ENCODE measurements at places on chromosomes 12 and 14.

- no peak for DNase-seq
Observed at GRCh38 chr14:39680777-39681176, 248.5 kb upstream of the FBXO33 start.

- DNase-seq: no peak
Observed at GRCh38 chr12:117144599-117144998, 45.4 kb upstream of the TESC start.

DNA sequence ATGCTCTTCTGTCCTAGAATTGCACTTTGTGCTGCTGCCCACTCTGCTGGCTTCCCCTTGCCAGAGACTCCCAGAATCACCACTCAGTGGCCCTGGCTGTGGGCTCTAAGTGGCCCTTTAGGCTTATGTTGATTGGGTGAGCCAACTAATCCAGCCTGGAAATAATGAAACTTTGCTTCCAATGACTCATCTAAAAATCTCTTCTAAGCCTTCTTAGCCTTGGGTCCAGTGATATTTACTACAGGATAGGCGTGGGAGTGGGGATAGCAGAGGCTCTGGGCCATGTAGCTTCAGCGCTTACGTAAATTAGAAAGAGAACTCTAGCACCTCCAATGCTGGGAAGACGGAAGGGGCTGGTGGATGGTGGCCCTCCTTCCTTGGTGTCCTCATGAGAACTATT lies 137.9 kb downstream of the TTC8 start:
- DNase-seq: no peak

- no peak for DNase-seq
Observed at GRCh38 chr14:39939023-39939422, 506.8 kb upstream of the FBXO33 start.

GRCh38 chr12:118064608-118065007 lies 3.6 kb upstream of the WSB2 start:
- no peak for DNase-seq

DNA sequence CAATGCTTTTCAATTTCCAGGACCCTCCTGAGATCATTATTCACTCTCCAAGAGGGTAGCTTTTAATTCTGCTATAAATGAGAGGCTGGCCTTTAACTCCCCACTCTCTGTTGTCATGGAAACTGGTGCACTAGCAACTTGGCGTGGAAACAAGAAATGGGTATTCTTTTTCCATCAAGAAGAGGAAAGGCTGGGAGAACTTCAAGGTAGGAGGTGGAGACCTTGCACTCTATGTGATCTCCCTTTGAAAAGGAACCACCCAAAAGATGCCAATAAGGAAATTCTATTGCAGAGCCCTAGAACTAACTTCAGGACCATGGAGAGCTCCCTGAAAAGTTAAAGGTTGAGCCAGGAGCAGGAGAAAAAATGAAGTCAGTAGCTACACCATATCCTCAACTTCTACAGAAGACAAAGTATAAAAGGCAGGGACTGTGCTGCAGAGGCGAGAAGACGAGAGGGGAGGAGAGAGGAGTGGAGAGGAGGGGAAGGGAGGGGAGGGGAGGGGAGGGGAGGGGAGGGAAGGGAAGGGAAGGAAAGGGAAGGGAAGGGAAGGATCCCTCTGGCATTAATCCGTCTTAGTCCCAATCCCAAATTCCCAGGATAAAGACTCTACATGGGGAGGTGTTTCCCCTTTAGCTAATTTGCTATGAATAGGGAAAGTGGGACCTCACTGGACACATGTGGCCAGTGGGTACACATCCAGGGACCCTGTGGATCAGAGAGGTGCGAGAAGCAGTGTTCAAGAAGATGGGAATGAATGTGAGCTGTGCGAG lies 46.7 kb upstream of the FICD start:
- no peak for DNase-seq

DNA sequence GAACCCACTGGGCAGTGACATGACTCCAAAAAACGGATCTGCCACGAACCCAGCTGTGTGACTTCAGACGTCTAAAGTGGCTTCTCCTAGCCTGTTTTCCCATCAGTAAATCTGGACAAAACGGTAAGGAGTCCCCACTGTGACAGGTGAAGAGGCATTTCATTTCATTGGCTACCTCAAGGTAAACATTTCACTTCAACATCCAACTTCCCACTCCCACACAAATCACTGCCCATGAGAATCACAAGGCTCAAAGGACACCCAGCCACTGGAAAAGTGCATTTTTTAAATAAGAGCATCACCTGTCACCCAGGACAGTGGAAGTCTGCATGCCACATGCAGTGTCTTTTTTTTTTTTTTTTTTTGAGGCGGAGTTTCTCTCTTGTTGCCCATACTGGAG lies 27.9 kb downstream of the HSP90AA1 start:
- DNase-seq: no peak

DNA sequence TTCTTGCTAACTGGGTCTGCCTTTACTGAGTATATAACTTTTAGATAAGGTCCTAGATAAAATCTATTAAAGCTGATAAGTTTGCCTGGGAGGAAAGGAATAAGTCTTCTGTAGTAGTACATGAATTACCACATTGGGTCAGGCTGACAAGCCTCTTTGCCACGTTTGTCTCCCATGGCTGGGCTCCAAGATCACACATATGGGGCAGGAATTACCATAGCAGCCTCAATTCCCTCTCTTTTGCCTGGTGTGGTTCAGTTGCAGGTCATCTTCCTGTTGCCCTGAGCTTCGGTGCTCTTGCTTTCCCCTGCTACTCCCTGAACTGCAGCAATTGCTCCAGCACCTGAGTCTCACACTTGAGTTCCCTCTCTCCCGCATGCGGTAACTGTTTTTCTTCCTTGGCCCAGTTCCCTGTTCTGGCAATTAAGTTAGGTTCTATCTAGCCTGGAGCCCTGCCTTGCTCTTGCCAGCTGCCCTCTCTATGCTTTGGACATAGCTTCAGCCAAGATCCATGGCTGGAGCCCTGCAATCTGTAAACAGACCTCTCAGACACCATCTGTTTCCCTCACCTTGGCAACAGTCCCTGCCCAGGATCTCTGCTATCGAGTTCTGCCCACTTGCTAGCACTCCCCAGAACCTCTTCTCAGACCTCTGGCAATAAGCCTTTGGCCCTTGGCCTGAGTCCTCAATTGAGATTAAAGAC lies 5.8 kb upstream of the GLT8D2 start:
- no peak for DNase-seq

DNA sequence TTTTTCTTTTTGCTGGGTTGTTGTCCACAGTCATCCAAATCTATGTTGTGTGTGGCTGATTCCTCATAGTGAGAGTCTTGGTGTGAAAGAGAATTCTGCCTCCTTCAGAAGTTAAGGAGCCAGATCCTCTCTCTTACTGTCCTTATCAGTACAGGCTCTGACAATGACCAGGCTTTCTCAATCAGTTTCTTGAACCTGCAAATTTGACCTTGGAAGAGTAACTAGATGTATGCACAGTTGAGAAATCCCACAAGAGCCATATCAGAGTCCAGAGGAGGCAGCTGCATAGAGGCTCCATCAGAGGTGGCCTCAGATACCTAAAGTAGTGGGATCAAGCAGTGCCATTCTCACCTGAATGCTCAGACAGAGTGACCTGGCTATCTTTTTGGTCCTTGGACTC lies 5.5 kb upstream of the GALC start:
- no peak for DNase-seq

GRCh38 chr12:13156277-13156676 lies 40.2 kb upstream of the EMP1 start:
- DNase-seq: no peak

DNA sequence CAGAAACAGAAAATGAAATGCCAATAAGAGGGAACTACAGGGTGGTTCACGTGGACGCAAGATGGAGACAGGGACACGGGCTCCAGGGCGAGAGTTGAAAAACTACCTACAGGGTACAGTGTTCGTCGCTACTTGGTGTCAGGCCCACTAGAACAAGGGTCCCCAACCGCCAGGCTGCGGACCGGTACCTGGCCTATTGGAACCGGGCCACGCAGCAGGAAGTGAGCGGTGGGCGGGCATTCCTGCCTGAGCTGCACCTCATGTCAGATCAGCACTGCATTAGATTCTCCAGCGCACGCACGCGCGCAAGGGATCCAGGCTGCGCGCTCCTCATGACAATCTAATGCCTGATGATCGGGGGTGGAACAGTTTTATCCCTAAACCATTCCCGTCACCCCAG lies 14.8 kb downstream of the INF2 start:
- no peak for DNase-seq

GRCh38 chr14:67943947-67944346 lies 124.4 kb downstream of the RAD51B start:
- DNase-seq: peak; percentile 60

- no peak for DNase-seq
Observed at GRCh38 chr14:65783576-65783975, 371.0 kb downstream of the FUT8 start.

DNA sequence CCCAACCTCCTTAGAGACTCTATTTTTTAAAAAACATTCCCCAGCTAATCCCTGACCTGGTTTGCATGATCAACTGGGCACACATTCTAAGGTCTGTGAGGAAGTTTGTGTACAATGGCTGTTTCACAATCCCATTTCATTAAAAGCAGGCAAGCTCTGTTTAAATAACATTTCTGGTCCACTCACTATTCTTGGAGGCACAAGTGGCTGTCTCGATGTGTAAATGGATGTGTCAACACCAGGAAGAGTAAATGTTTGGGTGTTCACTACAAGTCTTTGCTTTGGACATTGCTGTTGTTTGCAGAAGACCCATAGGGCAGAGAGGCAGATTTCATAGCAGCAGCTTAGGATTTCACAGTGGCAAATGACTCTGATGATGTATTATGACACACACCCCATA lies 98.3 kb downstream of the PDZRN4 start:
- DNase-seq: no peak

DNA sequence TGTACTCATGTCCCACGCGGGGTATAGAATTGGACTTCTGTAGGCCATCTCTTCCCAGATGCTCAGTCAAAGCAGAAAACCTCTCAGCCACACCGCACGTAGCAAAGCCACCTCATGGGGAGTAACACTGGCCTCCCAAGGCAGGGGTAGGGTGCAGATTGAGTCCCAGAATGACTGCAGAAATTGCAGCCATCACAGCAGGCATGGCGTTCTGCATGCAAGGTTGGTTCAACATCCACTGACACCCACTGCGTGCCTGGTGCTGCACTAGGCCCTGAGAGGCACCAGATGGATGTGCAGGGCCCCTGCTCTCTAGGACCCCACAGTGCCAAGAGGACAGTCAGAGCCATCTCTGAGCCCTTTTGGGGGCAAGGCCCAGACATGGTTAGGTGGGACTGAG lies 39.9 kb downstream of the RAB35 start:
- DNase-seq: no peak

DNA sequence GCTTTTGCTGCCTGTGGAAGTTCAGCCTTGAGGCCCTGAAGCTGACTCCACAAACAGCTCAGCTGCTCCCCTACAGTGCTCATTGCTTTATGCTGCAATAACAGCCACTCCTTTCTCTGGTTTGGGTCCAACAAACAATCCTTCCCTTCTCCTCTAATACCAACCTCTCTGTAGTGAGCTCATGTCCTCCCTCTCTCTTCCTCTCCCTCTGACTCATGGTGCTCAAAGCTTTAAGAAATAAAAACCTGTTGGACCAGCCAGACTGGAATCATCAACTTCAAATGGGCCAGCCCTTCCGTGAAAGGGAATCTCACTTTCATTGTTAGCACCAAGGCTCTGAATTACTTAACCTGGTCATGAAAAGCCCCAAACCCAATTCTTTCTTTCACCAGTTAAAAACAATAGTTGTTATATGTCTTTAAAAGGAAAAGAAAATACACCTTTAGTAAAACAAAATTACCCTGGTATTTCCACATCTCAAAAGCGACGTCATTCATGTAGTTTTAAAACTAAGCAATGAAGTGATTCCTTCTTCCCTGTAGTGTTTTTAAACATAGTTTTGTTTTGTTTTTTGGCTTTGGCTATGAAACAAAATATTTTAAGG lies 126.4 kb downstream of the DUSP6 start:
- no peak for DNase-seq

DNA sequence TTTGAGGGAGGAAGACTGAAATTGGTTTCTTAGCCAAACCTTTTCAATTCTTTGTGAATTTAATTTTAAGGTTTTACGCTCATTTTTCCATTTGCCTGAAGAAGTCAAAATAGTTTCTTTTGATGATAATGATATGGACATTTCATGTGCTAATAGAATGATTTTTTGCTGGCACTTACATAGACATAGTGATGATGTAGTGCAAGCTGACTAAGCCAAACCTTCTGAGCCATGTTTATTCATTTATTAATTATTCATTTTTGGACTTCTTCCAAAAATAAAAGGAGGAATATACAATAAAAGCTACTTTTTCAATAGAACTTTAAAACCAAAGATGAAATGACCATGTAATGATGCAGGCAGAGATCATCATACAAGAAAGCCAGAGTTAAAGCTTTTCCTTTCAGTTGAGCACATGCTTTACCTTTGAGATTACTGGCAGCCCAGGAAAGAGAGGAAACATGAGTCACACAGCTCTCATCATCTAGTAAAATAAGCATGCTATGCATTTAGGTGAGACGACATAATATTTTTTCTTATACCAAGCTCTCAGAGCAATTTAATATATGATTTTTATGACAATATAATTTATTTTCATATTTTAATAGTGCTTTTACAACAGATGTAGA lies 24.8 kb downstream of the KCNA1 start:
- DNase-seq: no peak

DNA sequence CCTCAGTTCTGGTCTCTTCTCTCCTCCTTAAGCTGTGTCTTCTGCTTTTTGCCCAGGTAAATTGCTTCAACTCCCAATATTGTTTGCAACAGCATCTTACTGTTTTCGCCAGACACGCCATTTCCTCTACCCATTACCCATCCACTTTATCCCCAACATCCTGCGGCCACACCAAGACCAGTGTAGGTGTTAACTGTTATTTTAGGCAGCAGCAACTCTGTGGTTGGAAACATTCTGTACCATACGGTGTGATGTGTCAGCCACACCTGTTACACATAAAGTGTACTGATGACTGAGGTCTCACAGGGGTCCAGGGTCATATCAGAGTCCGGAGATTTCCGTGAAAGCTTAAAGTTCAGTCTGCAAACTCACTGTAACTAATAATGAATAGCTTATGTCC lies 21.8 kb upstream of the KLRD1 start:
- no peak for DNase-seq

DNA sequence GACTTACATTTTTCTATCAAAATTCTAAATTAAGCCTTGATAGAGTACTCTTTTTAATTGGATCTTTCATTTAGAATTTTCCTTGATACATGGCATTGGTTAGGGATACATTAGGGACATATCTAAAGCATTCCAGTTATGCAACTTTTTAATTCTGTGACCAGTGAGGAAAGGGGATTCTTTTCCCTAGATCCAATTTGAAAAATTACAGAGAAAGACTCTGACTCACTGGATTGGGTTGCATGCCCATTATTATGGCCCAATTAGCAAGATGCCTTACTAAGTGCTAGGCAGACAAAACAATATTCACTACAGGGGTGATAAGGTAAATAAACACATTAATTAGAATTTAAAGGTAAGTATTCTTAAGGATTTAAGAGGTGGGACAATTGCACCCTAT lies 5.2 kb upstream of the RAD52 start:
- DNase-seq: no peak

- no peak for DNase-seq
Observed at GRCh38 chr14:81091660-81092059, 129.1 kb downstream of the GTF2A1 start.

GRCh38 chr14:22819151-22819988 lies 4.1 kb upstream of the SLC7A7 start:
- DNase-seq: peak; percentile 68

All from H1 (cell line).